ENCODE measurements at places on chromosomes 16 and 17. TPM values are rescaled to one million over a fixed set of nuclear protein-coding genes. Genes with fewer than 3 reads are reported as not detected.

Gene C16orf92
- not detected for total RNA-seq

Gene ABCA8
- total RNA-seq: not detected

Gene SPATA32
- total RNA-seq: not detected

Gene SLFN13
- 7.7 TPM for total RNA-seq

Gene G6PC1
- not detected for total RNA-seq

Gene HSPB9
- not detected for total RNA-seq

Gene CRHR1
- total RNA-seq: not detected

Gene MPV17L
- total RNA-seq: not detected

- no peak for DNase-seq
- H3K36me3 ChIP-seq: peaks cover 6% of the 10 kb centered on the region
- no peaks in the 10 kb centered on the region for H3K4me1 ChIP-seq
These were observed 113.3 kb downstream of the CNTNAP4 start for GRCh38 chr16:76390476-76390875.

DNA sequence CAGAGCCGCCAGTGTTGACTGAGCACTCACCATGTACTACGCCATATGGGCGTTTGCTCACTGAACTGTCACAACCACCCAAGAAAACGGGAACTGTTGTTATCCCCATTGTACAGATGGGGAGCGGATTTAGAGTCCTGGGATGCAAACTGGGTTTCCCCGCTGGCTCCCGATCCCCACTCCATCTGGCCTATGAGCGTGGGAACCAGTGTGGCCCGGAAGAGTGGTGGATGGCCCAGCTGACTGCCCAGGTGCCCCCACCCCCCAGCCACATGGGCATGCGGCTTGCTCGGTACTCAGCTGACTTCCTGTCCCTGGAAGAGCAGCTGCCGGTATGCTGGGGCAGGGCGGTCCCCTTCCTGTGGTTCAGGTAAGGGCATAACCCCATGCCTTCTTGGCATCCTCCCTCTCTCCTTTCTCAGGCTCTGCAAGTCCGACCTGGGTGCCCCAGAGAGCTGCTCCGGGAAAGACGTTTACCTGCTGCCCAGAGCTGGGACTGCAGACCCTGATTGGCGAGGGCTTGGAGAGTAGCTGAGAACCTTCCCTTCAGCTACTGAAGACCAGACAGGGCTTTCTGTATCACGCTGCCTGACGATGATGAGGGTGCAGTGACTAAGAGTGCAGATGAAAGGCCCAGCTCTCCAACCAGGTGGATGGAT is 16.2 kb downstream of the SOCS3 start:
- H3K27me3 ChIP-seq: peaks cover 1% of the 10 kb centered on the region
- H3K4me1 ChIP-seq: peaks cover 49% of the 10 kb centered on the region
- peak overlapping the region; percentile 80 for H3K4me3 ChIP-seq
- no peaks in the 10 kb centered on the region for H3K36me3 ChIP-seq
- H3K27ac ChIP-seq: peak overlapping the region; percentile 99
- DNase-seq: no peak

- H3K27ac ChIP-seq: no peak overlapping the region
- H3K4me3 ChIP-seq: no peak overlapping the region
- DNase-seq: no peak
- no peaks in the 10 kb centered on the region for H3K36me3 ChIP-seq
These were observed 38.1 kb downstream of the MRPS23 start for GRCh38 chr17:57811638-57812280.

DNA sequence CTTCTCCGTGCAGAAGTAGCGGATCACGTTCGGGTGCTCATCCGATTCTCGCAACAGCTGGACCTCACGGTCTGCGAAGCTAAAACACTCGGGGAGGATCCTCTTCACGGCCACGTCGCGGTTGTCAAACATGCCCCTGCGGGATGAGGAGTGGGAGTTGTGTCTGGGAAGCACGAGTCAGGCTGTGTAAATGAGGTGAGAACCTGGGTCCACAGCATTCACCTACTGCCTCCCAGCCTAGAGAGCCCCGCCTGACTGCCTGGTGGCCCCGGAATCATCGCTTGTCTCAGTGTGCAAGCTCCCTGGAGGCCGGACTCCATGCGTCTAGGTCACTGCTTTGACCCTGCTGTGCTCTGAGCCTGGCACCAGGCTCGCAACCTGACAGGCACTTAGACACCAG is 33.9 kb upstream of the ICAM2 start:
- no peaks in the 10 kb centered on the region for H3K27me3 ChIP-seq
- H3K4me3 ChIP-seq: no peak overlapping the region
- H3K4me1 ChIP-seq: peaks cover 15% of the 10 kb centered on the region
- H3K27ac ChIP-seq: no peak overlapping the region
- DNase-seq: no peak

GRCh38 chr16:51801635-51802034 is 650.6 kb upstream of the SALL1 start:
- H3K4me3 ChIP-seq: no peak overlapping the region
- no peaks in the 10 kb centered on the region for H3K36me3 ChIP-seq
- H3K4me1 ChIP-seq: no peaks in the 10 kb centered on the region
- H3K27ac ChIP-seq: no peak overlapping the region

- DNase-seq: no peak
- H3K4me1 ChIP-seq: peaks cover 51% of the 10 kb centered on the region
- peak overlapping the region; percentile 99 for H3K27ac ChIP-seq
- no peaks in the 10 kb centered on the region for H3K36me3 ChIP-seq
- H3K27me3 ChIP-seq: peaks cover 3% of the 10 kb centered on the region
These were observed 9.7 kb upstream of the TIMP2 start for GRCh38 chr17:78934681-78935418.

DNA sequence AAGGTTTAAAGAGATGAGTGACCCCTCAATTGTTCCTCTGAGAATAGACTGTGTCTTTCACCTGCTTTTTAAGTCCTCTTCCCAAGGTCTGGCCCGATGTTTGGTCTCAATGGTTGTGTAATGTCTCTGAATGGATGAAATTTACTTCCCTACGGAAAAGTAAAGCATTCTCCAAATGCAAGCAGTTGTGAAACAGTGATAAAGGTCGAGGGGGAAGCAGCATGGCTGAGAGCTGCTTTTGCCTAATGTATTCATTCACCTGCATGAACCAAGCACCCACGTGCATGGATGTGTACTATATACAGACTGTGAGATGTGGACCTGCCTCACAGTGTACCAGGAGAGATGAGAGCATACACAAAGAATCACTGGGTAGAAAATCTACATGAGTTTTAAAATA is 11.4 kb downstream of the MRPS23 start:
- no peak overlapping the region for H3K4me3 ChIP-seq
- no peaks in the 10 kb centered on the region for H3K27me3 ChIP-seq
- H3K27ac ChIP-seq: no peak overlapping the region
- H3K4me1 ChIP-seq: peaks cover 8% of the 10 kb centered on the region
- peaks cover 10% of the 10 kb centered on the region for H3K36me3 ChIP-seq

GRCh38 chr16:12323007-12323758 is 346.6 kb downstream of the SNX29 start:
- H3K4me1 ChIP-seq: peaks cover 52% of the 10 kb centered on the region
- no peaks in the 10 kb centered on the region for H3K27me3 ChIP-seq
- no peak for DNase-seq
- H3K4me3 ChIP-seq: no peak overlapping the region
- peak overlapping the region; percentile 12 for H3K27ac ChIP-seq
- no peaks in the 10 kb centered on the region for H3K36me3 ChIP-seq

DNA sequence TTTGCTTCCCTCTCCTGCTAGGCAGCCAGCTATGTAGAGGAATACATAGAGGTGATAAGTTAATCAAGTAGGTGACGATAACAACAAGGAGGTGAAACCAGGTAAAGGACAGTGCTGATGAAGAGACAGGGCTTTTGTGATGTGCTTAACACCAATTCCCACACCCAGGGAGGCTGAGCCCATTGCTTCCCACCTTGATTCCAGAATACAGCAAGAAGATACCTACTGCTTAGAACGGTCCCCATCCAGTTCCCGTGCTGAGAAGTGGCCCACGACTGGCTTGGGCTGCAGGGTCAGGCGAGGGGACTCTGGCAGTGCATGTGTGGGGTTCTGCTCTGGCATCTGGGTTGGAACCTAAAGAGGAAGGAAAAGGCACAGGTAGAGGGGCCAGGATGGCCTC is 16.1 kb upstream of the GFAP start:
- H3K4me3 ChIP-seq: no peak overlapping the region
- peaks cover 14% of the 10 kb centered on the region for H3K36me3 ChIP-seq
- H3K27ac ChIP-seq: no peak overlapping the region
- no peaks in the 10 kb centered on the region for H3K4me1 ChIP-seq

DNA sequence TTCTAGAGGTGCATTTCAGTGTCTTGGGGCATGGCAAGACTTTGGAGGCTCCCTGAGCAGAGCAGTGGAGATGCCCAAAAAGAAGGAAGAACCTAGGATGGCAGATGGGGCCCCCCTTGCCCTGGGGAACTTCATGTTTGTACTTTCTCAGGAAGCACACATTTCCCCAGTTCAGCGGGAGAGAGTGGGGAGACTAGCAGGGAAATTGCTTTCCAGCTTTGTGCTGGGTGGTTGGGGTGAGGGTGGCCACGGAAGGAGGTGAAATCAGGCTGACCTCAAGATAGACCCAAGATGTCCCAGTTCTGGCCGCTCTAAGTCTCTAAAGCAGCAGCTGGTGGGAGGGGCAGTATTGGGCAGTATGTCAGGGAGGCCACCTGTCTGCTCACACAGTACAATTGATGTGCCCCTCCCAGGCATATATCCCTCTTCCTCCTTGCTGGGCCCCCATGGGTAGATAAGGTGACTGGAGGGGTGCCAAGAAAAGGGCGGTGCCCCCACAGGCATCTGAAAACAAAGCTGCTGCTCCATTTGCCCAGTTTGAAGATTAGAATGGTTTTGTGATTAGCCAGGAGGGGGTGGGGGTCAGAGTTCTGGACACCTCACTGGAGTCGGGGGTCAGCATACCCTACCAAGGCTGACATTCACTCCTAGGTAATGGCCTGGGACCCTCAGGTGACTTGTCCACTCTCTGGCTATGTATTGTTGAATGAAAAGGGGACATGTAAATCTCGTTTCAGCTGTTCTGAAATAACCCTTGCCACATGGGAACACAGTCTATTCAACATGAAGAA is 17.1 kb upstream of the NAGLU start:
- peak; percentile 6 for DNase-seq
- H3K36me3 ChIP-seq: peaks cover 20% of the 10 kb centered on the region
- H3K27ac ChIP-seq: peak overlapping the region; percentile 97
- H3K27me3 ChIP-seq: peaks cover 6% of the 10 kb centered on the region
- peak overlapping the region; percentile 71 for H3K4me3 ChIP-seq

- peaks cover 22% of the 10 kb centered on the region for H3K27me3 ChIP-seq
- no peak overlapping the region for H3K27ac ChIP-seq
- no peak overlapping the region for H3K4me3 ChIP-seq
- DNase-seq: no peak
These were observed 16.8 kb upstream of the MAPK3 start for GRCh38 chr16:30139583-30140481.

DNA sequence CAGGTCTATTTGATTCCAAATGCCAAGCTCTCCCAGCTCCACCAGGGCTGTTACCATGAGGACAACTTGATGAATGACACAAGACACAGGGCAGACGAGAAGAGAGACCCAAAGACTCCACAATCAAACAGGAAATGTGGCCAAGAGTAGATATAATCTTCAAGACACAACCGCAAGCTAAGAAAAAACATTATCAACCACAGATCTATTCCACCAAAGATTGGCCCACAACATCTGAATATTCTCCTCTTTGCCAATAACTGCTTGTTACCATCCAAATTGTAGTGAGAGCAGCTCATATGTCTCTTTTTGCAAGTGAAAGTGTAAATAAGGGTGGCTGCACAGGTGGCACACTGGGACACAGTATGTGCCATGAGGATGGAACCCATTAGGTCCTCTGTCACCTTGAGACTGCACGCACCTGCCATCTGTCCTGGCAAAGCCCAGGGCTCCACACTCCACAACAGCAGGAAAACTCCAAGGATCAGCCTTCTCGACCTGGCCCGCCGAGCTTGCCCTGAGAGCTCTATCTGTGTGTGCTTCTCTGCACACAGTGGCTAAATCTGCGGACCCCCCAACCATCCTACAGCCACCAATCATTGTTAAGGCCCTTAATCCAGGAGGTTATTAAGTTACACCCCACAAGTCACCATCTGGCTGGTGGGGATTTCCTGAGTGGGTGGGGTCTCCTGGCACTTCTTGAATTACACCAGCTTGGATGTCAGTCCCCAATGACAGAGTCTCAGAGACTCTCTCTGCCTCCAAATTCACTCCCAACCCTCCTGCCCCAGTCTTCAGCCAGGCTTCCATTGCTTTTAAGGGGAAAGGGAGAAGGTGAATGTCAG is 50.5 kb downstream of the DYNLRB2 start:
- peaks cover 28% of the 10 kb centered on the region for H3K4me1 ChIP-seq
- peaks cover 26% of the 10 kb centered on the region for H3K36me3 ChIP-seq
- H3K4me3 ChIP-seq: no peak overlapping the region

DNA sequence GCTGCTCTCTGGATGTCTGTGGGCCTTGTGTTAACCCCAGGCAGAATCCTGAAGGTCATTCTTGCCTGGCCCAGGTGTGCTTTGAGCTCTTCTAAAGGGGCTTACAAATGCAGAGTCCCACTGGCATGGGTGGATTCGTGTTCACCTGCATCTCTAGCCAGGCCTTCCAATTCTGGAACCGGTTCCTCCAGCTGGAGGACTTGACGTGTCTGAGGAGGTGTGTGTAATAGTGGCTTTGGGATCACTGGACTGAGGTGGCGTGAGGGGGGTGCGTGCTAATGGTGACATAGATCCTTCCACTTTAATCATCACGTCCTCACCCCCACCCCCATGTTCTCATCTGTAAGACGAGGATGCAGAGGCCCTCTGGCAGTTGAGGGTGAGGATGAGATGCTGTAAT is 4.8 kb downstream of the GSE1 start:
- peaks cover 10% of the 10 kb centered on the region for H3K27me3 ChIP-seq
- H3K4me3 ChIP-seq: no peak overlapping the region

DNA sequence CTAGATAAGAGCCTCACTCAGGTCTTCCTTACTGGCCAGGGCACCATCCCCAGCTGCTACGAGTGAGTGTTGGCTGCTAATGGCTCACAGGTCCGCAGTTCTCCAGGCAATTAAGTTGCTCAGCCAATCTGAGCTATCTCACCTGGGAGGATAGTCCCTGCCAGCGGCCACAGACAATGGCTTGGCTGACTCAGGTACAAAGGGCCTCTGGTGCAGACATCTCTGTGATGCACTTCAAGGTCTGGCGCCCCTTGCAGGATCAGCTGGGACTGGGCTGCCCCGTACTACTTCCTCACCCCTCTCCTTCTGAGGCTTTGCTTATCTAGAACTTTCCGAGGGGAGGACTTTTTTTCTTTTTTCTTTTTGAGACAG is 49.2 kb upstream of the EMP2 start:
- no peak overlapping the region for H3K4me3 ChIP-seq
- no peak for DNase-seq
- peaks cover 6% of the 10 kb centered on the region for H3K4me1 ChIP-seq
- peaks cover 26% of the 10 kb centered on the region for H3K27me3 ChIP-seq

Data from HFFc6 (cell line).